Stimulated activated CD8-positive, alpha-beta memory T cell treated with anti-CD3 and anti-CD28 coated beads, Interleukin-7, amount 100 ng/mL, for 1 hour (primary cell): ENCODE measurements at places on chromosomes 2 and 18.

- DNase-seq = no peak
Measured at GRCh38 chr18:40939656-40940515, 1015.1 kb upstream of the PIK3C3 start.

GRCh38 chr2:127873707-127874303 is 12.0 kb downstream of the AMMECR1L start:
- DNase-seq = no peak

DNA sequence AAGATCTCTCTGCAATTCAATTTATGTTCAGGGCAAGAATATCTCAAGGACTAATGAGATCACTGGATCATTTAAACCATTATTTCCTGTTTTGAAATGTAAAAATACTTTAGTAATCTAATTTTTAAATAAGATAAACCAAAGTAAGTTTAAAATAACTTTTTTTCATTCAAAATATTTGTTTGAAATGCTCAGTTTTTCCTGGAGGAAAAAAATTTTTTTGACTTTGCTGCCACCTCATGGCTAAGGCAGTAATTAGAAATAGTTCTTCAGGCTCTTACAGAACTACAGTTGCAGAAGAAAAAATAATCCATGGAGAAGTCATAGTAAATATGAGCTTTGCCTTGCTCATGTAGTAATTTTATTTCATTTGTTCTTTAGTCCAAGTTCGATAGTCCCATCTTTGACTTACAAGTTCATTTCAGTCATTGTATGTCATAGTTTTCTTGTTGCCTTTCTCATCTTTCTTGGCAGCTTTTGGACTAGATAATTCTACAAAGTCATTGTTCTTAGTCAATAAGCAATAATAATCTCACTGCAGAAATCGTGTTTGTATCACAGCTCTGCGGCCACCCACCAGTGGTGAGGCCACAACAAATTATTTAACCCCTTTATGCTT is 127.4 kb downstream of the DPP4 start:
- no peak for DNase-seq

- no peak for DNase-seq
Measured at GRCh38 chr2:42928161-42928691, 135.8 kb upstream of the HAAO start.

GRCh38 chr2:107363806-107364205 is 462.9 kb upstream of the RGPD4 start:
- no peak for DNase-seq
